Activated CD8-positive, alpha-beta T cell treated with anti-CD3 and anti-CD28 coated beads for 36 hours (primary cell): ENCODE measurements at places on chromosomes 3 and 15. TPM values are rescaled to one million over a fixed set of nuclear protein-coding genes. Genes with fewer than 3 reads are reported as not detected.

GRCh38 chr15:48090115-48090514, 30.7 kb upstream of the SLC24A5 start:
- DNase-seq = no peak

DNA sequence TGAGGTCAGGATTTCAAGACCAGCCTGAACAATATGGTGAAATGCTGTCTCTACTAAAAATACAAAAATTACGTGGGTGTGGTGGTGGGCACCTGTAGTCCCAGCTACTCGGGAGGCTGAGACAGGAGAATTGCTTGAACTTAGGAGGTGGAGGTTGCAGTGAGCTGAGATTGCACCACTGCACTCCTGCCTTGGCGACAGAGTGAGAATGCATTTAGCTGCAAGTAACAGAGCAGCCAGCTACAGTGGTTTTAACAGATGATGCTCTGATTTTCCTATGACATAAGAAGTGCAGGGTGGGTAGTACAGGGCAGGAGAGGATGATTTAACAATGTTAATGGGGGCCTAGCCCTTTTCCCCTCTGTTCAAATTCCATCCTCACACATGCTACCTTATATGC, 267.9 kb downstream of the RPLP1 start:
- no peak for DNase-seq

DNA sequence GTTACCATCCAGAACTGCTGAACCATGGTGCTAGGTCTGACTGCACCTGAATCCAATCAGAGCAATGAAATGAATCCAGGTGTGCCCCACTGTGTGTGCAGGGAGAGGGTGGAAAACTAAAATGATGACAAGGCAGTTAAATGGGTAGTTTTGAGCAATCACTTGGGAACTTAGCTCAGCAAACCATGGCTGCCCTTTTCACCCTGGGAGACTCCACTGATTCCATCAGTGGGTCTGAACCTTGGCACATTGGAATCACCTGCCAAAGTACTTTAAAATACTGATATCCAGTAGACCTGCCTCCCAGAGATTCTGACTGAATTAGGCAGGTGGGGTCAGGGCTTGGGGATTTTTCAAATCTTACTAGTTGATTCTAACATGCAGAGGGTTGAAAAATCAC, 59.8 kb upstream of the USP3 start:
- no peak for DNase-seq

Gene ZNF620
- 3.6 TPM for total RNA-seq

Gene ESYT3
- total RNA-seq = 0.16 TPM

DNA sequence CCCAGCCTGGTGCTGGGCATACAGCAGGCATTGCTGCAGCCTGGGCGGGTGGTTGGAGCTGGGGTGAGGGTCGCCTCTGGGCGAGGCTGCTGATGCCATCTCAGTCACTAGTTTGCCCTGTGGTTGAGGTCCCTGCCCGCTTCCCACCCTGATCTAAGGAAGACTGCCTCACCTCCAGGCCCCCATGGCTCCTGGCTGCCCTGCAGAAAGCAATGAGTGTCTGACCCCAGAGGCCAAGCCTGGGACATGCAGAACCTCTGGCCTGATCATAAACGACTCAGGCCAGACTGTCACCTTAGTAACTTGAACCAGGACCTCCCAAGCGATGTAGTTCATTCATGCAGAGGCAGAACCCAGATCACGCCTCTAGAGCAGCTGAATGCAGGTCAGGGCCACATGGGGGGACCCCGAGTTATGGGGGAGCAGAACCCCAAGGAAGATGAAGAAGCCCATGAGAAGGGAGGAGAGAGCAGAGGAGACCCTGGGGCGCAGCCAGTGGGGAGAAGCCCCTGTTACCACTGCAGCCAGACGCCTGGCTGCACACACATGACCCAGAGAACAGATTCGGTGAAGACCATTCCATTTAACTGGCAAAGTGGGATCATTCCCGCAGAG, 213.9 kb downstream of the TBC1D2B start:
- DNase-seq = no peak

DNA sequence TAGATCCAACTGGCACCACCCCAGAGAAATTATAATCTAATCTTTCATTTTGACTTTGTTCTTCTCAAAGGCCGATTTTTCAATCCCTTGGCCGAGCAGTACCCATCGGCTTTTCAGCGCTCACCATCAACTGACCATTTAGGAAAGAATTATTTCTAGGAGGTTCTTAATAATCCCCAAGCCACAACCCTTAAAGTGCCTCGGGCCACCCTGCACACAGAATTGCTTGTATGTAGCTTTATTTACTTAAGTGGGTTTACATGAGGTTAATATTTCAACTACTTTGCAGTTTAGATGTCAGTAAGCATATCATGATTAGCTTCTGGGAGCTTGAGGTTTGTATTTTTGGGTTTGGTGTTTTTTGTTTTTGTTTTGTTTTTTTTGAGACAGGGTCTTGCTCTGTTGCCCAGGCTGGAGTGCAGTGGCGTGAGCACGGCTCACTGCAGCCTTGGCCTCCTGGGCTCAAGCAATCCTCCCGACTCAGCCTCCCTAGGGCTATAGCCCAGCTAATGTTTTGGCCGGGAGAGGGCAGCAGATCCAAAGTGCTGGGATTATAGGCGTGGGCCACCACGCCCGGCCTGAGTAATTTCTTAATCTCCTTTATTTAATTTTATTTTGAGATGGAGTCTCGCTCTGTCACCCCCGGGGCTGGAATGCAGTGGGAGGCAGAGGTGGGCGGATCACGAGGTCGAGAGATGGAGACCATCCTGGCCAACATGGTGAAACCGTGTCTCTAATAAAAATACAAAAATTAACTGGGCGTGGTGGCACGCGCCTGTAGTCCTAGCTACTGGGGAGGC, 801 bp upstream of the CDAN1 start:
- no peak for DNase-seq

- no peak for DNase-seq
These were observed 3.4 kb upstream of the KNL1 start for GRCh38 chr15:40590667-40591050.

GRCh38 chr15:84572231-84572630, 28.6 kb upstream of the ZSCAN2 start:
- no peak for DNase-seq
